ENCODE measurements at places on chromosomes 2 and 18.

GRCh38 chr18:10017043-10017442 lies 103.2 kb downstream of the VAPA start:
- peak; percentile 12 for DNase-seq

- no peak for DNase-seq
Observed at GRCh38 chr2:46534589-46534988, 55.2 kb downstream of the TMEM247 start.

DNA sequence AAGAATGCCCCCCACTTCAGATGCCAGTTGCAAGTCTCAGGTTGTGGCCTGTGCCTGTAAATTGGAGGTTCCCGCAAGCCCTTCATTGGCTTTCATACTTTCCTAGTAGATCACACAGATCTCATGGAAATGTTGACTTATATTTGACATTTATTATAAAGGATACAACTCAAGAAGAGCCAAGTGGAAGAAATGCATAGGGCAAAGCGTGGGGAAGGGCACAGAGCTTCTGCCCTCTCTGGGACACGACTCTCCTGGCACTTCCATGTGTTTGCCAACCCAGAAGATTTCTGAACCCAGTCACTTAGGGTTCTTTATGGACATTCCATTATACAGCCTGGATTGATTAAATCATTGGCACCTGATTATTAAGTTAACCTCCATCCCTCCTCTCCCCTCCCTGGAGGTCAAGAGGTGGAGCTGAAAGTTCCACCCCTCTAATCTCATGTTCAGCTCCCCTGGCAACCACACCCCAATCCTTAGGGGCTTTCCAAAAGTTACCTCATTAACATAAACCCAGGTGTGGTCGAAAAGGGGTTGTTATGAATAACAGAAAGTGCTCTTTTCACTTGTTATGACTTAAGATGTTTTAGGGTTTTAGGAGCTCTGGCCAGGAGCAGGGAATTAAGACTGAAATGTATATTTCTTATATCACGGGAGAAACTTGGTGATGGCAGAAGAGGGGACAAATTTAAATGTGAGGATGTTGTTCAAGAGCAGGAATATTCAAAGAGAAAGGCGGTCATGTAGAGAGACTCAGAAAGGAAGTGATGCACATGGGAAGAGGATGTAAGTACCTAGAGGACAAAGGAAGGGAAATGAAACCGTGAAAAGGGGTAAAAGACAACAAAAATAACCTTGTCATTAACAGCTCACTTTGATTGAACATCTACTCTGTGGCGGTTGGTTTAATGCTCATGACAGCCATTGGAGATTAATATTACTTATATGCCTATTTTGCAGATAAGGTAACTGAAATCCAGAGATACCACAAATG lies 31.8 kb downstream of the SP100 start:
- DNase-seq = no peak

DNA sequence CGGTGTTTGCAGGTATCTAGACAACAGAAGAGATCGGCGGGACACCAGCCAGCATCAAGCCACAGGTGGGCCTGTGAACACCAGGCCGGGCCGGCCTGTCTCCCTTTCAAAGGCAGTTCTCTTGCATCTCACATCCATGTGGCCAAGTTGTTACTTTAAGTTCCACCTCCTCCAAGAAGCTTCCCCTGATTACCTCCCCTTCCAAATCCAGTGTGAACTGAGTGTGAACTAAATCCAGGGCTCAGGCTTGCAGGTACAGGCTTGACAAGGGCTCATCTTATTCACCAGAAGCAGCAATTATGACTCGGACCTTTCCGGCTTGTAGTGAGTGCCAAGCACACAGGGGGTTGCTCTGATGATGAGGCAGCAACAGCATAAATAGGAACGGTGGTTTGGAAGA lies 3.9 kb downstream of the CRACDL start:
- DNase-seq = no peak

DNA sequence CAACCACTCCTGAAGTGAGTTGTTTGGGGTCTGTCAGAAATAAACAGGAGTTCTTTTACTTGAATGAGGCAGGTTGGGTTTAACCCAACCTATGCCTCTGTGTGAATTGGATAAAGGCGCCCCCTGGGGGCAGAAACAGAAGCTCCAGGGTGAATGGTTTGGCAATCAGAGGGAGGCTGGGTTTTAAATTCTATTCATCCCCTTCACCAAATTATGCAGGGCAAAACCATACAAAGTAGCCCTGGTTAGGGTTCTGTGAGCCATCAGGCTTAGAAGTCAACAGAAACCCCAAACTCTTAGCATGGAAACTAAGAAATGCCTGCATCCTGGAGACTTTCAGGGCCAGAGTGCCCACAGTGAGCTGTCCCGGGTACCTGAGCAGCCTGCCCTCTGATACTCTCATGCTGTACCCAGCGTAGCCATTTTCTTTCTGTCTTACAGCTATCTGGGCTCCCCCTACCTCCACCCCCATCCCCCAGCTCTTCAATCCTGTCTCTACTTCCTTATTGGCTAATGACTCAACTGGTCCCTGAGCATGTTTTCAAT lies 241.5 kb downstream of the ICOS start:
- peak; percentile 3 for DNase-seq

GRCh38 chr2:203533676-203534591 lies 1.2 kb downstream of the RAPH1 start:
- peak; percentile 75 for DNase-seq

DNA sequence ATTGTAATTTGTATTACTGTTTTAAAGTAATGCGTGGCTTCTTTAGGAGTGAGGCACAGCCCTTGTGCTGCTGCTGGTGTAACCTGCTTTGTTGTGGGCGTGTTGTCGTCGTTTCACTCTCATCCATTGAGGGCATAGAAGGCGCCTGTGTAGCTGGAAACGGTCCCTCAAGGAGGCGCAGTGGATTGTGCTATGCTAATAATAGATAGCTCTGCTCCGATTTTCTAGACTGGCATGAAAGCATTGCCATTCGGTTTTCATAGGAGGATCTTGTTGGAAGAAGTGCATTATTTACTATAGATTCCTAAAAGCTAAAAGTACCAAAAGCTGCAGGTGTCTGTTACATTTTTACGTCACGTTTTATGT lies 17.9 kb downstream of the RAB12 start:
- no peak for DNase-seq

GRCh38 chr18:67265464-67266245 lies 250.9 kb downstream of the DSEL start:
- DNase-seq = peak; percentile 93

GRCh38 chr18:58590254-58590653 lies 38.6 kb downstream of the ALPK2 start:
- peak; percentile 91 for DNase-seq

GRCh38 chr2:14303366-14304115 lies 329.0 kb upstream of the LRATD1 start:
- DNase-seq = no peak

DNA sequence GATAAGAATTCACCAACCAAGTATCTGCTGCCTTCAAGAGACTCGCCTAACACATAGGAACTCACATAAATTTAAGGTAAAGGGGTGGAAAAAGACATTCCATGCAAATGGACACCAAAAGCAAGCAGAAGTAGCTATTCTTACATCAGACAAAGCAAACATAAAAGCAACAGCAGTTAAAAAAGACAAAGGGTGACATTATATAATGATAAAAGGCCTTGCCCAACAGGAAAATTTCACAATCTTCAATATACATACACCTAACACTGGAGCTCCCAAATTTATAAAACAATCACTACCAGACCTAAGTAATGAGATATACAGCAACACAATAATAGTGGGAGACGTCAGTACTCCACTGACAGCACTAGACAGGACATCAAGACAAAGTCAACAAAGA lies 41.4 kb downstream of the NEMP2 start:
- DNase-seq = no peak

- DNase-seq = peak; percentile 26
Observed at GRCh38 chr18:50465211-50466153, 90.6 kb downstream of the SKA1 start.

DNA sequence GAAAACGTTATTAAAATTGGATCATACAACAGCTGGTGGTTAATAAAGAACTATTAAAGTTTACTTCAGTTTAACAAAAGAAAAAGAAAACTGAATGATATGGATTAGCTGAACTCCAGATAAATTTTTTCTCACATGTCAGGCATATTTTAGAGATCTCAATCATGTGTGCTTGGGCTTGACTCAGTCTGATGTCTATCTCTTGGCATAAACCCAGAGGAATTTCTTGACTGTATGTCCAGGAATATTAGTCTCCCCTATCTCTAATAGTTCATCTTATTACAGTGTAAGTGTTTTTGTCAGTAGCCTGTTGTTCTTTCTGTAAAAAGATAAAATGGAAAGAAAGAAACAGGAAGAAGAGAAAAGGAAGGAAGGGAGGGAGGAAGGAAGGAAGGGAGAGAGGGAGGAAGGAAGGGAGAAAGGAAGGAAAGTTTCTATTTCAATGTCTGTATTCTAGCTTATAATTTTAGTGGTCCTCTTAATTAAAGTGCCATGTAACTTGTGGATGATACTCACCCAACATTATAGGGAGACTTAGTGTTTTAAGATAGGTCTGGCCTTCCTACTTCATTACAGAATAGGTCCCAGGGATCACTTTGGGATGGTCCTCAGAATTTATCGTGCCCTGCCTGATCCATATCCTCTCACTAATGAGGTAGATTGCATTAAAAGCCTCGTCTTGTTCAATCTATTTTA lies 99.7 kb upstream of the UGP2 start:
- peak; percentile 61 for DNase-seq

DNA sequence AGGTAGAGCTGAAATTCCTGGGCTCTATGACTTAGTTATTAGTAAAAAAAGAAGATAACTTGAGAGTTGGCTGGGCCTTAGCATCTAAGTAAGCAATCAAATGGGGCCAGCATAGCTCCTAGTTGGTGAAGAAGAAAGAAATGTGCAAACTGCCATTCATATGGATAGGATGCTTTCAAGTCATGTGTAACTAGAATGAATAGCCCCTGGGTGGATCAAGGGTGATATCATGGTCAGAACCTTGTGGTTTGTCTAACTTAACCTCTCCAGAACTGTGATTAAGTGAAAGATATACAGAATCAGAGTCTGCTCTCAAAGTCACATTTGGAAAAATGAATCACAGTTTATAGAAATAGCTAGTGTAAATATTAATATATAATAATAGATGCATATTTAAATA lies 198.7 kb upstream of the DTNA start:
- no peak for DNase-seq

DNA sequence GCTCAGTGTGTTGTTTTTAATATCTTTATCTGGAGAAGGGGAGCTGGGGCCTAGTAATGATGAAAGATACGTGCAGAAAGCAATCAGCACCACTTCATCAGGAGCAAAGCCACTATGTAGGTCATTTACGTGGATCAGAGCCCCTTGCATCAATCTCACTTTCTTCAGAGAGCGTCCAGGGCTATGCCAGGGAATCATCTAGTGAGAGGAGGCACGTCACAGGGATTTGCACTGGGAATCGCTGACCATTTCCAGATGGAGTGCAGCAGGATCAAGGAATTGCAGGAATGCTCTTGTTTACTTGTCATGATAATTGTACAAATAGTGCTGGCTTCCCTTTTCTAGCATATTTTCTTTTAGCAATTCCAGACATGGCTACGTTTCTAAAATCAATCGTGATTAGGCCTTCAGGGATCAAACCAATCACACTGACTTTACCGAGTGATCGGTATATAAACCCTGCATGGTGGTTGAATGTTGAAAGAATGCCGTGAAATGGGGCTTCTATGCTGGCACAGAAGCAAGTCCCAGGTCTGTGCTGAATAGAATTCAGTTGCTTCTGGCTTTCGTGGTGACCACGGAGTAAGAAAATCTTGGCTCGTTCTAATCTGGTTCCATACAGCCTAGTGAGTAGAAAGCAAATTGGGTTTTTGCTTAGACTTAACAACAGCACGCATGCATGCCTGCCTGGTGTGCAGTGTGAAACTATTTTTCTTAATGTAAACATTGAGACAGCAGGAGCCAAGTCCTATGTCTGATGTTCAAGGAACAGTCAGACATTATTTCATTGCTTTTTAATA lies 122.8 kb downstream of the TMEM200C start:
- DNase-seq = no peak

DNA sequence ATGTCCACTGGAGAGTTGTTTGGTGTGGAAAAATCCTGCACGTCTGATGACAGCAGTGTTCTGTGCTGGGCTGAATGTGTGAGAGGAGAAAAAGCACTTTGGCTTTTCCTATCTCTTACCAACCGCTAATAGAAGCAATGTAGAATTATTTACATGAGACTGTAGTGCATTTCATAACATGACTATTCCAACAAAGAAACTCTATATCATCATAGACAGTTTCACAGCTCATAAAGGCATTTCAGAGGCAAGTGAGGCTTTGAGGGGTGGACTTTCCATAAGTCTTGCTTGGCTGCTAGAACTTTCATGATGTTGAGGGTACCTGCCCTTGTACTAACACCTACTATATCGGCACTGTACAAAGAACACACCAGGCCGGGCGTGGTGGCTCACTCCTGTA lies 345.1 kb upstream of the RAB12 start:
- no peak for DNase-seq

- DNase-seq = peak; percentile 68
Observed at GRCh38 chr2:102072741-102073140, 69.8 kb upstream of the IL1R1 start.

DNA sequence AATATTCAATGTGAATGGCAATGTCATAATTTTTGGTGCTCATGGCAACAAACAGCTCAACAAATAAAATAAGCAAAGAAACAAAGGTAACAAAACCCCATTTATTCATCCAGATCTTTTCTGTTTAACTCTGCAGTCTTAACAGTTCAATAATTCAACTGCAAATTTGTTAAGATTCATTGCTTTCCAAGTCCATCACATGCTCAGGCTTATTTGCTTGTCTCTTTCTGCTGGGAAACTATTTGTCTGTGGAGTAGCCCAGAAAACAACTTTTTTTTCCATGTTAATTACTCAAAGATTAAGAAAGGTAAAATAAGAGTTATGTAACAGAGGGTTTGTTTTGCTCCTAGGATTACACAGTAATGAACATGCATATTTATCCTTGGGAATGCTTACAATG lies 92.6 kb upstream of the PNPT1 start:
- DNase-seq = no peak

GRCh38 chr2:77512507-77512906 lies 9.7 kb downstream of the LRRTM4 start:
- no peak for DNase-seq

DNA sequence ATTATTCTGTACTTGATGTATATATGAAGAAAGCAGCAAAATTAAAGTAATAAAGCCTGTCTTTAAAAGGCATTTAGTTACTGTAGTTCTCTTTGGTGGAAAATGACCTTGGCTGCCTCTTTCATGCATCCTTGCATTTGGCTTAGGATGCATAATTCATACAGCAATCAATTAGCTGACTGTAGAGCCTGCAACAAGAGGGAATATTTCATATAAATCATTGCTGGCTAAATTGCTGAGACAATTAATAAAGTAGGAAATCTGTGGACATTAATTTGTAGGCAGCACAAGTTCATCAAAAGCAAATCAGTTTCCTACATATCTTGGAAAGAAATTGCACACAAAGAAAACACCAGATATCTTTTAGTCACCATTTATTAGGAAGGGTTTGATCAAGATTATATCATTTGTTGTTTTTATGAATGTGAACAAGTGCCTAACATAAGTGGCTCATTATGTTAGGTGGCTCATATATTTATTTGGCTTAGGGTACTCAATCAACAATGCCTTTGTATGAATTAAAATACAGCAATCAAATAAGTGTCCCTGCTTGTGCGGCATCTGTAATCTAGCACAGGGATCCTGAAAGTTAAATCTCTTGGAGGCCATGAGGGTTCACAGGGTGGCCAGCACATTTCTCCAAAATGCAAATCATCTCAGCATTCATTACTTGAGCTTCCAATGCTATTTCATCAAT lies 220.4 kb upstream of the SPOPL start:
- no peak for DNase-seq

GRCh38 chr18:59923539-59924196 lies 23.9 kb downstream of the PMAIP1 start:
- peak; percentile 43 for DNase-seq
